Stimulated activated CD4-positive, alpha-beta T cell treated with anti-CD3 and anti-CD28 coated beads, Interleukin-4, amount 100 ng/mL, for 48 hours (primary cell): ENCODE measurements at places on chromosomes 4 and X.

DNA sequence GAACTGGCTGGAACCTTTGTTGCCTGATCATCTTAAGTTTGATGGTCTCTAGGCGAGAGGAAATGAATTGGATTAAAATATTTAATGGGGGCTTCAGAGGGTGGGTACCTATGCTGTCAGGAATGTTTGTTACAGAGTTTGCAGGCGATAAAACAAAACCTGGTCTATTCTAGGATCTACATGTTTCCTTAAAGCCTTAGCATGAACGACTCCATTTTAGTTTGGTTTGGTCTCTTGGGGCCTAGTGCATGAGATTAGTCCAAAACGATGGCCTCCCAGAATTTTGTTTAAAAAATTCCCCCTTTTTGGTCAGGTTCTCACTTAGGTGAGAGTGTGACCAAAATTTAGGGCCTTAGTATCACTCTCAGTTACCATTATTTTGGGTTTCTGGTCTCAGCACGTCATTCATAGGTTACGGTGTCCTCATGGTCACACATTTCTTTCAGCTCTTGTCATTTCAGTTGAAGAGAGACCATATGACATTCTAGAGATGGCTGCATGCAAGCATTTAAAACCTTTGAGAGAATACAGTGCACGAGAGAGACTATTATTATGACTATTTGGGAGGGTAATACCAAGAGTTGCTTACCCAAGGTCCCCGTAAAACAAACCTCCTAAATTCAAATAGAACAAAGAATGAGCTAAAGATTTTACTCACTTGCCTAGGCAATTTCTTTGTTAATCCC is 13.8 kb downstream of the MOB1B start:
- no peak for DNase-seq

DNA sequence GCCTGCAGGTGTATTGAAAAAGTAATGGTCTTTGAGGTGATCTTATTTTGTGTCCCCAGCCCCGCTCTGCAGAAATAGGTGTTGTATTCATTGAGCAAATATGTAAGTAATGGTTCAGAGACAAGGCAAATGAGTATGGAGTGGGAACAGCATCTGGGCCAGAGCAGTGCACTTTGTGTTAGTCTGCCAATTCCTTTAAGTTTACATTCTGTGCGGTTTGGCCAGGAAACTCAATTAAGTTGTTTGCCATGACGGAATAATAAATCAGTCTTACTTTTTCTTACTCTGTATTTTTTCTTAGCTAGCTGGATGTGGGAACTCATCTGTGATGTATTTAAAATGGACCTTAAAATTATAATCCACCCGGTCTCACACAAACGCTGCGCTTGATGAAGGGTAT is 12.6 kb downstream of the DCLK2 start:
- no peak for DNase-seq

DNA sequence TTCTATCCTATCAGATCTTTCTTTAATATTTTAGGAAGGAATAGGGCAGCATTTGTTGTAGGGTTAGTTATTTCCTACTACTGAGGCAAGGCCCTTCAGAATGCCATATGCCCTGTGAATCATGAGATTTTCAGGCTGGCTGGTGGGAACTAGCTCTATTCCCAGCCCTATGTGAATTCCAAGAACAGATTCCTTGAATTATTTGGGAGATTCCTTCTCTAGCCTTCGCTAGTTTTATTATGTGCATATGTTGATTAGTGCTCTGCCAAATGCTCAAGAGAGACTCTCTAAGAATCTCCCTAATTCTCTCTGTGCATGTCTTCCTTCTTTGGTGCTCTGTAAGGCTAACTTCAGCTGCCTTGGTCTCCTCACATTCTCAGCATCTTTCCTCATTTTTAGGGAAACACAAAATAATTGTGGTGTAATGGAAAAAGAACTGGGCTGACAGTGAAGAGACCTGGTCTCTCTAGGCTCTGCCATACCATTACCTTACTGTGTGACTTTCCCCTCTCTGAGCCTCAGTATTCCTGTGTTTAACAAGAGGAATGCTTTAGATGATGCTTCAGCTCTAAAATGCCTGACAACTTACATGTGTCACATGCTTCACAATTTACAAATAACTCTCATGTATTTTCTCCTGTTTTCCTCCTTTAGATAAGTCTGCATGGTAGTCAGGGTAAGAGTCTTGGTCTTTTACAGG is 79.7 kb downstream of the VMA21 start:
- DNase-seq, result no peak

DNA sequence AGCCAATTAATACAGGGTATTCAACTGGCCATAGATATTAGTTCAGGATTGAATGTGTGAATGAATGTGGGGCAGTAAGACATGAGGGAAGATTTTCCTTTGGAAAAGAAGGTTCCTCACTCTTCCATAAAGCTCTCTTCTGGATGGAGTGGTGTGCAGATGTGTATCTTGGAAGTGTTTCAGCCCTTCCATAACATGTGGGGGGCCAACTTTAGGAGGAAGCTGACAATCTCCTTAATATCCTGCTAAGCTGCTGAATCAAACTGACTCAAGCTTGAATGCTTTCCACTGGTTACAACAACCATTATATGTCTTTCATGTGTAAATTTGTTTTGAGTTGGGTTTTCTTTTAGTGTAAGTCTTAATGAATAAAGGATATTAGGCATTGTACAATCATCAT is 40.3 kb downstream of the FANCB start:
- no peak for DNase-seq

- DNase-seq, result no peak
These were observed 36.5 kb upstream of the PPM1K start for GRCh38 chr4:88320780-88321373.
